ENCODE measurements at places on chromosomes 12 and 14.

GRCh38 chr12:68595241-68595640 is 15.5 kb upstream of the RAP1B start:
- DNase-seq = no peak

DNA sequence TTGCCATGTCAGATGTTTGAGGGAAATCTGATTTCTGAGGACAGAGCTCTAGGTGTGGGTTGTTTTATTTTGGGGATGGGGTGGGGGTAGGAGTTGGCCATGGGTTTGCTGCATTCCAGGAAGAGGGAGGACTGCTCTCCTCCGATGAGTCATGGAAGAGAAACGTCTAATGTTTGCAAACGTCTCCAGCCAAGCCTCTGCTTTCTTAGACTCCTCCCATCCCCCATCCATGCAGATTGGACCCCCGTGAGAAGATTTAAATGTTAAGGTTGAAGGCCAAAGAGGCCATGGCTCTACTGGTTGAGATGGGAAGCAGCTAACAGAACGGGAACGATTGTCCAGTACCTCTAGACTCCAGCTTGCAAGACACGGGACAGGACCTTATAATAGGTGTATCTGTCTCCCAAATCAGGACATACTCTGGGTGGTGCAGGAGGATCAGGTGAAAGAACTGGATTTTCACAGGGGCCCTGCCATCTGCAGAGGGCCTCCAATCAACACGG is 11.4 kb upstream of the ATP2A2 start:
- peak; percentile 36 for DNase-seq

- no peak for DNase-seq
Measured at GRCh38 chr14:96161636-96162035, 43.0 kb upstream of the BDKRB2 start.

- DNase-seq = no peak
Measured at GRCh38 chr14:30462358-30462757, 96.6 kb upstream of the G2E3 start.

DNA sequence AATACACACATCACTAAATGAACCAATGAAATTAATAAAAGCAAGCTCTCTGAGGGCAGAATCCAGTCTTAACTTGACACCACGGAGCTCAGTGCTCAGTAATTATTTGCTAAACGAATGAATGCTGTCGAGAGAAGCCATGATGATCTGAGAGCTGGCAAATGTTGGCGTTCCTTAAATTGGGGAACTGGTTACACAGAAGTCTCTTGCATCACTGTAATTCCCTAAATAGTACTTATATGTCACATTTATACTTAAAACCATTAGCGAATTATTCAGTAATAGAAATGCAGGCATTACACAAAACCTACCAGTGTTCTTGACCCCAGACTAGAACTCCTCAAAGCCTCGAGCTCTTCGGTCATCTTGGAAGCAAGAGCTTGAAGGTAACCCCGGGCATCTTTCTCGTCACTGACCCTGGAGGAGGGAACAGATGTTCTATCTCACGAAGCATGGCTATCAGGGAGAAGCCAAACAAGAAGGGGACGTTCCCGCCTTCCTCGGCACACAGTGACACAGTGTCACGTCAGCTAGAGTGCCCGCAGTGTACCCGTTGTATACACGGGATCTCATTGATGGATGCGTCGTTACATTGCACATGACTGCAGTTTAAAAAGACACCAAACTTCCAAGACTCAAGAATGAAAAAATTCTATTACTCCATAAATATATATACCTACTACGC is 43.6 kb downstream of the AMN start:
- no peak for DNase-seq

DNA sequence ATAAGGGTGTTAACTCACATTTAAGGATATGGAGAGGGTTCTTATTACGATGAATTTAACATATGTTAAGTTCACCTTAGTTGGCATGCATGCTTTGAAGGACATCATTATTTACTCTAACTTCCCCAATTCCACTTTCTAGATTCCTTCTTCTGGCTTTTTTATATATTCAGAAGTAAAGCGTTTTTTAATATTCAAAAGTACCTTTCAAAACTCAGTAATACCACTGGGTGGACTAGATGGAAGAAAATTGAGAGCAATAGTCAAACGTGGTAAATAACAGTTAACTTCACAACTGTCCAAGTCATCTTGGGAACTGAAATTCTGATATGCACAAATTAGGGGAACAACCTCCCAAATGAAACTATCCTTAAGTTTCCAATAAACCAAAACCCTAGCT is 9.1 kb downstream of the SINHCAF start:
- no peak for DNase-seq

- DNase-seq = no peak
Measured at GRCh38 chr12:47067771-47068431, 11.5 kb upstream of the PCED1B start.

Data from HT-29 (cell line).